ENCODE measurements at places on chromosomes 5 and 9.
A peak's percentile ranks its signal among the peaks of the same experiment; 100 is the strongest.

- peak overlapping the region; percentile 91 for H3K27ac ChIP-seq
- peaks cover 62% of the 10 kb centered on the region for H3K36me3 ChIP-seq
- DNase-seq = no peak
- peaks cover 50% of the 10 kb centered on the region for H3K4me1 ChIP-seq
- peak overlapping the region; percentile 80 for H3K4me3 ChIP-seq
Observed at GRCh38 chr9:89417832-89418473, 80.0 kb downstream of the SEMA4D start.

DNA sequence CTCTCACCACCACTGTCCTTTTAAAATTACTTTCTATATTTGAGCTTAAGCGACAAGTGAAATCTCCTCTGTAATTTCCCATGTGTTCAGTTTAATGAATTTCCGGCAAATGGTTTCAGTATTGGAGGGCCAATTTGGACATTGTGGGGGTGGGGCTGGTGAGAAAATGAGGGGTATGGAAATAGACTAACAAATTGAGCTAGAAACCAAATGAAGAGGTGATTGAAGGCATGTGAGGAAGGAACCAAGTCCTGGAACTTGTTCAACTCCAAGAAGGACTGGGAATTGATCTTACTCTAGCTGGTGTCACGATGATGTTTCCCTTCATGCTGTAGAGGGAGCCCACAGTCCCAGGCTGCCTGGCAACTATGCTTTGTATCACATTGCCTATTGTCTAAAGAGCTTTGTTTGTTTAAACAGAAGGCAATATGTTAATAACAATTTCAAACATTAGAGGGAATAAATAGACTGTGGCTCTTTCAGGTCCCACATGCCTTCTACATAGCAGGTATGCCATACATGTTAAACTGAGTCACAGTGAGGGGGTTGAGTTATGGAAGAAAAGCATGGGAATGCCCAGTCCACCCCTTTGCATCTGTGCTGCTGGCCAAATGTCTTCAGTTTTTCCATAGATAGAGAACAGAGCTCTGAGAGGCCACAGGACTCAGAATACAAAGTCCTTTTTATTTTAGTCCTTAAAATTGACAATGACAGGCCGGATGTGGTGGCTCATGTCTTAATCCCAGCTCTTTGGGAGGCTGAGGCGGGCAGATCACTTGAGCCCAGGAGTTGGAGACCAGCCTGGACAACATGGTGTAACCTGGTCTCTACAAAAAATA is 25.0 kb upstream of the MATR3 start:
- DNase-seq = no peak
- peak overlapping the region; percentile 33 for H3K4me3 ChIP-seq
- H3K27ac ChIP-seq = peak overlapping the region; percentile 28

DNA sequence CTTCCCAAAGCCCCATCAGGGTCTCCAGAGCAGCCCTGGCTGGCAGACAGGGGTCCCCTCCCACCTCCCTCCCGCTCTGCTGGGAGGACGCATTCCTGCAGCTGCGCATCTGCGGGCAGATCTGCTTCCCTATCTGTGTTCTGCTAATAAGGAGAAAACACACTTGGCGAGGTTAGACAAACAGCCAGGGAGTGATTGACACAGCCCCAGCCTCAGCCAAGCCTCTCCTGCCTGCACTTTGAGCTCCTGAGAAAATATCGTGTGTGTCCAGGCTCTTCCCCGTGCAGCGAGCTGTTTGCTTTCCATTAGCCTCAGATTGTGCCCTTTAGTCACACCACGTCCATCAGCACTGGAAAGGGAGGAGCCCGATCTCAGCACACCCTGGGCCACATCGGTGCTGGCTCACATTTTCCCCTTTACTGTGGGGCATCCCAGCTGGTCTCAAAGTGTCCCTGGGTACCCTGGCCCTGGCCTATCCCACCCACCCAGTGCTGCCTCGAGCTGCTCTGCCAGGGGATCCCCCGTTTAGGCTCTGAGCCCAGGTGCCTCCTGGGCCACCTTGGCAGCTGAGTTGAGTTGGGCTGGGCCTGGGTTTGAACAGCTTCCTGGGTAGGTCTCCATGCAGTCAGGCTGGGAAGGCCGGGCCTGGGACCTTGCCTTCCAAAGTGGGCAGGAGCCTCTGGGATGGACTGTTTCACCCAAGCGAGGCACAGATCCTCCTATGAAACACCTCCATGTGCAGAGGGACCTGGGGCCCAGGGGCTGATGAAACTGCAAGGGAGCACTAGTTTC is 61.1 kb downstream of the BARX1 start:
- no peaks in the 10 kb centered on the region for H3K36me3 ChIP-seq
- no peak overlapping the region for H3K27ac ChIP-seq
- H3K4me3 ChIP-seq = no peak overlapping the region
- H3K27me3 ChIP-seq = peaks cover 4% of the 10 kb centered on the region

GRCh38 chr5:109173036-109173794 is 236.6 kb downstream of the PJA2 start:
- no peaks in the 10 kb centered on the region for H3K27me3 ChIP-seq
- no peak overlapping the region for H3K27ac ChIP-seq
- peaks cover 11% of the 10 kb centered on the region for H3K4me1 ChIP-seq

DNA sequence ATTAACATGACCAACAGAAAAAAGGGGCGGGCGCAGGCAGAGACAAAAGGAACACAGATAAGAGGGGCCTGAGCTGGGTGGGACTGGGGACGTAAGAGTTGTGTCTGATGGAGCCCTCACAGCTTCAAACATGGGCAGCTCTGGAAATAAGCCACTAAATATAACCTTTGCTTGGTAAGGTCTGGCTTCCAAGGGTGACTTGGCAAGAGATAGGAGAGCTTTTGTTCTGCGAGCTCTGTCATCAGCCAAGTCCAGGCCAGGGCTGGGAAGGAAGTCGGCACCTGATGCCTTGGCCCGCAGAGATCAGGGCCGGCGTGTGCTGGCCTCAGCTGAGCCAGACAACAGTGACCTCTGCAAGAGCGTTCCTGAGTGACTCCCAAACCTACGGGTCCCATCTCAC is 11.8 kb downstream of the TRUB2 start:
- no peak for DNase-seq
- no peak overlapping the region for H3K4me3 ChIP-seq
- H3K27me3 ChIP-seq = no peaks in the 10 kb centered on the region
- no peaks in the 10 kb centered on the region for H3K4me1 ChIP-seq

GRCh38 chr5:176541338-176542134 is 4.3 kb upstream of the RNF44 start:
- DNase-seq = no peak
- H3K4me3 ChIP-seq = peak overlapping the region; percentile 92
- peak overlapping the region; percentile 90 for H3K27ac ChIP-seq
- peaks cover 33% of the 10 kb centered on the region for H3K4me1 ChIP-seq
- H3K27me3 ChIP-seq = no peaks in the 10 kb centered on the region
- H3K36me3 ChIP-seq = no peaks in the 10 kb centered on the region

DNA sequence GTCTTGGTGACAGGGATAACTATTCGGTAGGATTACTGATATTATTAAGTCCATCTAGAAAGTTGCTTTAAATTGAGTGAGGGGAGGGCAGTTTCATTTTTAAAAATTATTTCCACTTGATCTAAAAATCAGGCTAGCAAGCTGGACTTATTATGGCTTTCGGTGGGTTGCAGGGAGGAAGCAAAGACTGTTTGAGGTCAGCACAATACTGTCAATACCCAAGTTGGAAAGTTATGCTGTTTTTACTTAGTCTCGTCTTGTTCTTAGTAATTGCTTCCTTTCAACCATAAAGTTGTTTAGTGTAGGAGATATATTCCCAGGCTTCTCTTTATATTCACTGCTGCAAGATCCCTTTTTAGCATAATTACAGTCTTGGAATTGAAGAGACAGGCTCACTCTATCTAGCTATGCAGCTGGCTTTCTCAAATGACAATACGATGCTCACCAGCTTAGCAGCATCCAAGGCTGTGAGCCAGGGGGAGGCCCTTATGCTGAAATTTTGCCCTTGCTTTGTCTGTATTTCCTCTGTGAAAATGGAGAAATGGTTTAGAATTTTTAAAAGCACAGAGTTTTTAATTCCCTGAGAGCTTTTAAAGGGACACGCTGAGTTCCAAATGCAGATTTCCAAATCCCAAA is 68.2 kb upstream of the APC start:
- H3K27ac ChIP-seq = no peak overlapping the region
- H3K36me3 ChIP-seq = no peaks in the 10 kb centered on the region
- H3K4me3 ChIP-seq = no peak overlapping the region
- peaks cover 4% of the 10 kb centered on the region for H3K27me3 ChIP-seq

GRCh38 chr5:179139111-179139935 is 79.2 kb downstream of the ZNF354C start:
- no peaks in the 10 kb centered on the region for H3K27me3 ChIP-seq
- H3K4me3 ChIP-seq = no peak overlapping the region
- no peaks in the 10 kb centered on the region for H3K36me3 ChIP-seq
- H3K27ac ChIP-seq = no peak overlapping the region

- peaks cover 87% of the 10 kb centered on the region for H3K4me1 ChIP-seq
- no peaks in the 10 kb centered on the region for H3K27me3 ChIP-seq
- no peak overlapping the region for H3K4me3 ChIP-seq
- peaks cover 56% of the 10 kb centered on the region for H3K36me3 ChIP-seq
- no peak for DNase-seq
- peak overlapping the region; percentile 81 for H3K27ac ChIP-seq
Observed at GRCh38 chr9:36905101-36906066, 128.7 kb downstream of the PAX5 start.

DNA sequence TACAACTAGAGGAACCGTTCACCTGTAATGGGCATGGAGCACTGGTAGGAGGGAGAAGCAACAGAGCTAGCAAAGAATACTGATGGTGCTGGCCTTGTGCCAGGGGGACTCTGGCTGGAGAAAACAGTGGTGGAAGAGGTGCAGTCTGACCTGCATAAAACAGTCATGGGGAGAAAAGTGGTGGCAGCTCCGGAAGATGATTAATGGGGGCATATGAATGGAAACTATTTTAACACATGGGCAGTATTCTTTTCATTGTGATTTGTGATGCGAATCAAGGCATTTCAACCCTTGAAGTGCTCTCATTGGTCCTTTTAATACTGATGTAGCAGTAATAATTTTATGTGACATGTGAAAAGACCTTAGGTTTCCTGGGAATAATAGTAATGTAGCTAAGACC is 219.6 kb downstream of the ADAMTS6 start:
- H3K27me3 ChIP-seq = no peaks in the 10 kb centered on the region
- H3K4me1 ChIP-seq = no peaks in the 10 kb centered on the region
- no peak overlapping the region for H3K4me3 ChIP-seq
- H3K27ac ChIP-seq = no peak overlapping the region
- H3K36me3 ChIP-seq = peaks cover 2% of the 10 kb centered on the region

DNA sequence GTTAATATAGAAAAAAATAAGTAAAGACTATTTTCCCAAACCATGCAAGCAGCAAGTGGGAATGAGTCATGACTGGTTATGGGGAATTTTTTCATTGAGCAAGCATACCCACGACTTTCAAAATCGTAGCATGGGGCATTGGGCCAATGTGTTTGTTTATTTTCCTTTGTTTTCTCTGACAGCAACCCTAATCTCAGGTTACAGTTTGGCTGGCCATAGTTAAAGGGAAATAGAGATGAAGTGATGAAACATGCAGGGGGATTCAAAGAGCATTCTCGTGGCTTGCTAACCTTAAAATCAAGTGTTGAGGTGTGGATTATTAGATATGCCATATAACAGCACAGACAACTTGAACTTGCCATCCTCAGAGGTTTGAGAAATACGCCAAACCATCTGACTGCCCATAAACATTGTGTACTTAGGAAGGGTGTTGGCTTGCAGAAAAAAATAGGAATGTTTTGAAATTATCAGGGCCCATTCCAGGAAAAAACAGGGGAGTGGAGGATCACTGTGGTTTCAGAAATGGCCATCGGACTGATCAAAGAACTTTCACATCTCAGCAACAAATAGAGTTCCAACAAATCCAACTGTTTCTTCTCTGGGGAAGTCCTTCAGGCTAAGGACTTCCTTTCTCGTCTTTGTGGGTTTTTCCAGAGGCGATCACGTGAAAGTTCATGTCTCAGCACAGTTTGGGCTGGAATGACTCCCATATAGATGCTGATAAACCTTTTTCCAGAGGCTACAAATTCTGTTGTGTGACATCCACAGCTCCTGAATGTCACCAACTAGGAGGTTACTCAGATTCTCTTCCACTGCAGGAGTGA is 259.1 kb downstream of the SYK start:
- H3K27ac ChIP-seq = no peak overlapping the region
- H3K27me3 ChIP-seq = no peaks in the 10 kb centered on the region
- no peak for DNase-seq
- peaks cover 3% of the 10 kb centered on the region for H3K36me3 ChIP-seq
- H3K4me3 ChIP-seq = no peak overlapping the region

- peaks cover 10% of the 10 kb centered on the region for H3K27me3 ChIP-seq
- no peaks in the 10 kb centered on the region for H3K36me3 ChIP-seq
- H3K4me1 ChIP-seq = no peaks in the 10 kb centered on the region
- no peak for DNase-seq
- no peak overlapping the region for H3K27ac ChIP-seq
Observed at GRCh38 chr9:88018101-88018500, 43.8 kb upstream of the CDK20 start.

DNA sequence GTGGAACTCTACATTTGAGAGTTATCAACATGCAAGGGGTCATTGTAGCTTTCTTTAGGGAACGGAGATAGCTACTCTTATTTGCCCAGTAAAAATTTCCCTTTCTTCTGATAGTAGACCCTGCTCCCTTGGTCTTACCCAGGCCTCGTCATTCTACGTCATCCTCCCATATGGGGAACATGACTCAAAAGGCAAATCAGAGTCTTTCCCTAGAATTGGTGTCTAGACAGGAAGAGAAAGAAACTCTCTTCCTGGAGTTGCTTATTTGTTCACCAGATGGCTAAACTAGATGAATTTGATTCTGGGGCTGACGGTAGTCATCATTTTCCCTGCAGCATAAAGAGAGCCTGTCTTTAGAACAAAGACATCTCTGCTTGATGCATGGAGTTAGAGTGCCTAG is 12.2 kb upstream of the SLC38A9 start:
- H3K4me3 ChIP-seq = no peak overlapping the region
- peaks cover 5% of the 10 kb centered on the region for H3K4me1 ChIP-seq
- H3K36me3 ChIP-seq = no peaks in the 10 kb centered on the region
- H3K27me3 ChIP-seq = no peaks in the 10 kb centered on the region

GRCh38 chr9:16521868-16522411 is 348.5 kb downstream of the BNC2 start:
- H3K27ac ChIP-seq = no peak overlapping the region
- H3K4me1 ChIP-seq = no peaks in the 10 kb centered on the region
- H3K27me3 ChIP-seq = no peaks in the 10 kb centered on the region
- H3K36me3 ChIP-seq = no peaks in the 10 kb centered on the region

DNA sequence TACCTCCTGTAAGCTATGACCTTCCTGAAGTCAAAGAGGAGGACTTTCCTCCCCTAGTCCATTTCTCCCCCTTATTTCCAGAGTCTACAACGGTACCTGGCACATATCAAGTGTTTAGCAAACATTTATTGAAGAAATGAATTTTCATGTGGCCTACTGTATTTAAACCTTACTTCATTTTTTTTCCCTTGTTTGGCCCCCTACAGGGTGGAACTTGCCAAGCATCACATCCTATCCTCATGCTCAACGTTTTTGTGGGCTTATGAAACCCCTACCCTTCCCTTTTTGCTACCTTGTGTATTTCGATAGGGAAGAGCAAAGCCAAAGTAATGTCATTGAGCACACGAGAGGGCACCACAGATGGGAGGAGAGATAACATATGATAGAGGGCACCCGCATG is 1857.8 kb upstream of the WWC1 start:
- H3K27ac ChIP-seq = no peak overlapping the region
- no peaks in the 10 kb centered on the region for H3K36me3 ChIP-seq
- DNase-seq = no peak
- no peak overlapping the region for H3K4me3 ChIP-seq

Data from stimulated activated naive B cell treated with anti-CD40 and anti-IgM and Interleukin-4, amounts not matched to agents 10 μg/mL and 1 μg/mL and 100 μg/mL, for 72 hours (primary cell).